ENCODE measurements at places on chromosomes 16 and 17. TPM values are rescaled to one million over a fixed set of nuclear protein-coding genes. Genes with fewer than 3 reads are reported as not detected.

Gene NHLRC4
- total RNA-seq = 0.74 TPM

DNA sequence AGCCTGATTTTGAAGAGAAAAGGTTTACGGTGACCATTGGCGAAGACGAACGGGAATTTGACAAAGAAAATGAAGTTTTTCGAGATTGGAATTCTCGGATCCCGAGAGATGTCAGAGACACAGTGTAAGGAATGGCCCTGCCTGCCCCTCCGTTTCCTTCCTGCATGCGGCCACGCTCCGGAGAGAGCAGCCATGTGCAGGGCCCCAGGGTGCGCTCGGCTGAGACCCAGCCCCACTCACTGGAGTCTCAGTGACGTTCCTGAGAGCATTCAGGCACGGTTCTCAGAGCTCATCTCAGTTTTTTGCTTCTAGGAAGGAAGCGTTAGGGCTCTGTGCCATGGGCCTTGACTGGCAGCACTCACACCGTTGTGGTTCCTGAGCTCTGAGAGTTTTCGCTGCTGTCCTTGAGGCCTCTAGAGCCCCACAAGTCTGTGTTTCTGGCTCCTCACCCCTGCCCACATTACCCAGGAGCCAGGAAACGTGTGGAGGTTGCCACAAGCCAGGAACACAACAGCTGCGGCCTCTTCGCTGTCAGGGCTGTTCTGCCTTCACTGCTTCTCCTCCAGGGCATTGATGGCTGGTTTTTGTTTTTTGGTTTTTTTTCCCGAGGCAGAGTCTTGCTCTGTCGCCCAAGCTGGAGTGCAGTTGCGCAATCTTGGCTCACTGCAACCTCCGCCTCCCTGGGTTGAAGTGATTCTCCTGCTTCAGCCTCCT, 29.8 kb downstream of the ZC3H18 start:
- H3K36me3 ChIP-seq = peaks cover 46% of the 10 kb centered on the region
- no peak overlapping the region for H3K4me3 ChIP-seq
- peak; percentile 70 for DNase-seq
- no peaks in the 10 kb centered on the region for H3K27me3 ChIP-seq
- no peaks in the 10 kb centered on the region for H3K4me1 ChIP-seq
- H3K27ac ChIP-seq = peak overlapping the region; percentile 70

- H3K27me3 ChIP-seq = no peaks in the 10 kb centered on the region
- DNase-seq = no peak
- no peak overlapping the region for H3K4me3 ChIP-seq
- no peaks in the 10 kb centered on the region for H3K4me1 ChIP-seq
- H3K27ac ChIP-seq = no peak overlapping the region
- no peaks in the 10 kb centered on the region for H3K36me3 ChIP-seq
These were observed 70.5 kb upstream of the GNG13 start for GRCh38 chr16:870856-871561.

Gene CCR7
- total RNA-seq = not detected

GRCh38 chr17:14112407-14112806, 43.1 kb downstream of the COX10 start:
- no peaks in the 10 kb centered on the region for H3K27me3 ChIP-seq
- H3K4me3 ChIP-seq = no peak overlapping the region
- DNase-seq = no peak
- H3K36me3 ChIP-seq = no peaks in the 10 kb centered on the region
- H3K27ac ChIP-seq = no peak overlapping the region

DNA sequence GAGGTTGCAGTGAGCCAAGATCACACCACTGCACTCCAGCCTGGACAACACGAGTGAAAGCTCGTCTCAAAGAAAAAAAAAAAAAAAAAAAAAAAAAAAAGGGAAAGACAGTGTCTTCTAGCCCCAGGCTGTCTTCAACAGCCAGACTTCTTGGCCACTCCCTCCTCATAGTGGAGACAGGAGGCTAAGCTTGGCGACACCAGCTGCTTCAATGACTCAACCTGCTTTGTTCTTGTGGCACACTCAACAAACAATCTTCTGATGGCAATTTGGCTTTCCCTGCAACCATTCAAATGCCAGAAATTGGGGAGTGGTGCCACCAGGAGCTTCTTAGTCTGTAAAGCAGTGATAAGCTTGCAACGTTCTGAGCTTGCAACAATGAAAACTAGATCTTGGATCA, 290.4 kb upstream of the DYNLRB2 start:
- H3K27ac ChIP-seq = no peak overlapping the region
- H3K36me3 ChIP-seq = no peaks in the 10 kb centered on the region
- H3K4me1 ChIP-seq = no peaks in the 10 kb centered on the region
- no peak overlapping the region for H3K4me3 ChIP-seq

Data from right atrium auricular region (tissue), 2 donors.